Activated T-cell treated with anti-CD3 and anti-CD28 coated beads, Interleukin-2, amount 50 U/mL, for 1 hour (primary cell): ENCODE measurements at places on chromosomes 5 and 9.

DNA sequence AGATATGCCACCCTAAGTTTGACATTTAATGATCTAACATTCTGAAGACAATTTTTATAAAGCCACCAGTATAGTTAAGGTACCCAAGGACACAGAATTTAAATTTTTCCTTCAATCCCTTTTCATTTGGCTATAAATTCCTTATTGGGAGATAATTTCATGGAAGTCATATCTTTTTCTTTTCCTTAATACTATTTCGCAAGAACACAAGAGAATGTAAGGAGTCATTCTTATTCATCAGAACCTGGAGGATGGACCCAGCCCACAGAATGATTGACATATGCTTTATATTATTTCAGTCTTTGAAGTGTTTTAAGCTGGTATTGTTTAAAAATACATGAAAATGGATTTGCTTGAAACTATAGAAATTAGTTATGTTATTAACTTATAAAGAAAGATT lies 79.6 kb downstream of the DROSHA start:
- DNase-seq, result no peak

- DNase-seq, result no peak
These were observed 50.4 kb downstream of the ACO1 start for GRCh38 chr9:32434892-32435291.

DNA sequence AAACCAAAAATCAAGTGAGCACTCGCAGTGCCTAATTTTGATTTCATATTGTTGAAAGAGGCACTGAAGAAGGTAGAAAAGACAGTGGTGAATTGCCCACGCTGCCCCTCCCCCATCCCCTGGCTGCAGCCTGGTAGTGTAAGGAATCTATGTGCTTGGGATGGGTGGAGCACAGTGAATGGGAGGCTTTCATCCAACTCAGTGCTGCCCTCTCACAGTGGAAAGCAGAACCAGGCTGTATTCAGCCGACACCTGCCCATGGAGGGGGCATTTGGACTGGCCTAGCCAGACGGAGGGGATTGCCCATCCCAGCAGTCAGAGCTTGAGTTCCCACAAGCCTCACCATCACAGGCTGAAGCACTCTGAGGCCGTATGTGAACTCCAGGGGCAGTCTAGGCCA lies 800.4 kb upstream of the DMAC1 start:
- DNase-seq, result no peak

DNA sequence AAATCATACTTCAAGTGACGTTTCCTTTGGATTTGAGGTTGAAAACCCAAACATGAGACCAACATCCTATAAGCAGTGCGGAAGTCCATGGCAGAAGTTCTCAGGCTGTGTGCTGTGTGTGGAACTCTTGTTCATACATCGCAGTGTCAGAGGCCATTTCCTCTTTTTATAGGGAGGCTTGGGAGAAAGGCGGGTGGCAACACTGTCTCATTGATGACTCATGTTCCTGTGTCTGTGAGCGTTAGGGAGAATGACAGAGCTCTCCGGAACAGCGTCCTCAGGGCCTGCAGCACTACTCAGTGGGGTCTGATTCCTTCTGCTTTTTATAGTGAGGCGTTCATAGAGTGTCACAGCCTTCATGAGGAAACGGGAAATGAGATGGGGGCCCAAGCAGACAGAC lies 98.8 kb upstream of the BASP1 start:
- DNase-seq, result no peak

DNA sequence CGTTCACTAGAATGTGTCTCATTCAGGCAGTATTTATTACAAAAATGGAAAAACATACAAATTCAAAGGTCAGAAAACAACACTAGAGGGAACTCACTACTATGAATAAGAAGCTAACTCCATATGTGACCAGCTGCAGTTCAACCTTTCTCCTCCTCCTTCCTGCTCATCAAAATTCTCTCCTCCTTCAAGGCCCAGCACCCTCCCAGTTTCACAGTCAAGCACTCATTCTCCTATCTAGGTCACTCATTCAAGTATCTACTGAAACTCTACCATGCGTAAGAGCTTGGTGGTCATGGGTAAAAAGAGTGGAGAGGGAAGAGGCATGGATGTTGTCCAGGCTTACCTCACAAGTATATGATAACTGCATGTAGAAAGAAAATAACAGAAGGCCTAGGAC lies 27.7 kb downstream of the ECPAS start:
- DNase-seq, result no peak

- no peak for DNase-seq
These were observed 25.1 kb downstream of the PALM2AKAP2 start for GRCh38 chr9:109805050-109805449.

GRCh38 chr9:124652615-124653393 lies 118.3 kb downstream of the NR6A1 start:
- no peak for DNase-seq

- DNase-seq, result no peak
These were observed 8.6 kb upstream of the ZNF169 start for GRCh38 chr9:94250456-94250855.
